ENCODE measurements at places on chromosomes 12 and 14.

- no peak for DNase-seq
Observed at GRCh38 chr14:56422703-56423213, 156.8 kb upstream of the TMEM260 start.

DNA sequence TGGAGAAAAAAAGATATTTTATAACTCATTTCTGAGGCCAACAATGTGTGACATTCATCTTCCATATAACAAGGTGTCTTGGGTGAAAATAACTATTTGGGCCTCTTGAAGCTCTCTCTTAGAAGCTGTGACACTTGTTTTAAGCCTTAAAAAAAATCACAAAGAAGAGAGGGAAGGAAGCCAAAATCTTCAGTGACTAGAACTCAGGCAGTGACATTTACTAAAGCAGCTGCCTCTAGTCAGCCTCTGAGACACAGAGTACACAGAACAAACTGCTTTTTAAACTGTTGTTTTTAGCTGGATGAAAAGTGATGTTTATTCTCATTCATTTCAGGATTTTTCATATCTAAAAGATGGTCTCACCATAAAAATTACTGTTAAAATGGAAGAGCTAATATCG lies 793.6 kb downstream of the GALC start:
- DNase-seq = no peak

DNA sequence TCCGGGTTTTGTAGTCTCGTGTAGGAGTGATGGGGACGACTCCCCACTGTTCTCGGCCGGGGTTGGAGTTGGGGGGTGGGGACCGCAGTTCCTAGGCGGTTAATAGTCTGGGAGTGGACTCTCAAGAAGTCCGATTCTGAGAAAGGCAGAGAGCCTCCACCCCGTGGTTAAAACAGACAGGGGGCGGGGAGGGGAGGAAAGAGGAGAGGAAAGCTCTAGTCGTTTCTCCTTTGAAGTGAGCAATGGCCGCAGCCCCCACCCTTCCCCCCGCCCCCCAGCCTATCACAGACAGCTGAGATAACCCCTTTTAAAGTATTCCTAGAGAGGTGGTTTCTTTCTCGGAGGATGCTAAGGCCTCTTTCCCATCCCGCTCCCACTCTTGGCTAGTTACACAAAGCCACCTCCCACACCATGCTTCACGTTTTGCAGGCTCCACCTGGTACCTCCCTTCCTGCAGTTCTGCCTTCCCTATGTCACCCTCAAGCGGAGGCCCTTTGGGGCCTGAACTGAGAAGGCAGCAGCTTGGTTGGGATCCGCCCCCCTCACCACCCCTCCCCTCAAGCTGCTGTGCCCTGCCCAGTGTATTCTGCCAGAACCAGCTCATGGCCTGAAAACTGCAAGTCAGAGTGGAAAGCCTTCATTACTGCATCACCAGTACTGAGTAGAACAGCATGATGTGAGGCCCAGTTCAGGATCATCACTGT lies 853 bp downstream of the USP5 start:
- peak; percentile 52 for DNase-seq

DNA sequence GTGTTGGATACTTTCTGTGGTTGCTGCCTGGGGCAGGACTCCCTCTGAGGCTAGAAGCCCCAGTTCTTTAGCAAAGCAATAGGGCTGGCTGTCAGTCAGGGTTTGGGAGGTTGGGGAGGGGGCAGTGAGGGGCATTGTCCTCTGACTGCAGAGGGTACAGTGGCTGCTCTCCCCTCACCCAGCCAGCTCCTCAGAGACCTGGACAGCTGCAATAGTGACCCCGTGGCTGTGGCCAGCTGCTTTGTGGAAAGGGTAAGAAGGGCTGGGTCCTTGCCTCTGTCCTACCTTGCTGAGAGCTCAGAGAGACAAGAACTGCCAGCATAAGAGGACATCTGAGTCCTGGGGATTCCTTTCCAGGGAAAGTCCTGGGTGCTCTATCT lies 25.8 kb downstream of the PLEKHG3 start:
- DNase-seq = no peak

- DNase-seq = no peak
Observed at GRCh38 chr12:54059668-54060067, 6.0 kb downstream of the HOXC4 start.

DNA sequence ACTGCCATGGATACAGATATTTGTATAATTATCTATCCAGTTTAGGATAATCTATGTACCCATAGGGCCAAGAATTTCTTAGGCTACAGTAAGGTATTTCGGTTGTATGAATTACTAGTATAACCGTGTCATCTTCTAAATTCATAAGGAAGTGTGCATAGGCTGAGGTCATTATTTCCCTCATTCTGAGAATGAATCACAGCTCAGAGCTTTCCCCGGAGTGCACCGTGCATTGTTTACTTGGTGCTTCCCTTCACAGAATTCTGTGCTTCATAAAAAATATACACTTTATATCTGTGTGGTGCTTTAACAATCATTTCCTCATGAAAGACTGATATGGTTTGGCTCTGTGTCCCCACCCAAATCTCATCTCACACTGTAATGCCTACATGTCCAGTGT lies 514.1 kb downstream of the ETNK1 start:
- DNase-seq = no peak

DNA sequence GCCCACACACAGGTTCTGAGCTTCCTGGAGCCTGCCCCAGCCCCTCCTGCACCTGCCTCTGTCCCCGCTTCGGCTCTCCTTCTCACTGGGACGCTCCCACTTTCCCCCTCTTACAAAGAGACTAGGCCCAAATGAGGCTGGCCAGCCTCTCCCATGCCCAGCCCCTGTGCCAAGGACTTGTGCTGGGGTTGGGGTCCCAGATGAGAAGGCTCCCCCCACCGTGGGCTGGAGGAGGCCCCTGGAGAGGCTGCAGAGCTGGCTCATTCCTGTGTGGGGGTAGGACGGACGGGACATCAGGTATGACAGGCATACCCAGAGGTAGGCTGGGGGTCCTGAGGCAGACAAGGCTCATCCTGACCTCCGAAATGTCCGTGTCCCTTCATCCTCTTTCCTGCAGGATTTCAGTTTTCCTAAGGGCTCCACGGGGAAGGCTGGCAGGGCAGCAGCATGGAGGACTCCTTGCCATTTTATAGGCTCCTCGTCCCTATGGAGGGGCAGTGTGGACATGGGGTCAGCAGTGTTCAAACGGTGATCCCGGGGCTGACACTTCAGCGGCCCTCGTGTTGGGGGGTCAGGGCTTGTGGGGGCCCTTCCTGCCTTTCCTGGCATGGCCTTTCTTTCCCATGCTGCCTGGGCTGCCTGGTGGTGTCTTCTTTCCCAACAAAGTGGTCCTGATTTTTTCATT lies 49.1 kb upstream of the MEG3 start:
- DNase-seq = no peak

DNA sequence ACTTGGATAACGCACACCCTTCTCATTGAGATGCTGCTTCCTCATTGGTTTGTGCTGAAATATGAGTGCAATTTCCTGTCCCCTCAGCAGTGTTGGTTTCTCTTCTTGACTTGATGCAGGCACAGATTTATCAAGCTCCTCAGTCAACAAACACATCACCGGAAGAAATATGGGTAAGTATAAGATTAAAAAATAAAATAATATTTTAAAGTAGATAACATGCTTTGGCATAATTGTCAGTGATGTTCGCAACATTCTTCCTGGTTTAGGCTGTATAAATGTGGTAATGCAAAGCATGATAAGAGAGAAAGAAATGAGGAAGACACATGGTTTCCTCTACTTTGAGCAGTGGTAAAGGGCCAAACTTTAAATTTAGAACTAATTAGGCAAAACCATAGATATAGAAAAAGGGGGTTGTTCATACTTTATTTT lies at the start of gene GPR65:
Gene GPR65, plus strand, starts transcription at position 86 of the 432 bp plus-strand sequence. CDS start 5,713 bp downstream, outside the sequence.
- DNase-seq = no peak

DNA sequence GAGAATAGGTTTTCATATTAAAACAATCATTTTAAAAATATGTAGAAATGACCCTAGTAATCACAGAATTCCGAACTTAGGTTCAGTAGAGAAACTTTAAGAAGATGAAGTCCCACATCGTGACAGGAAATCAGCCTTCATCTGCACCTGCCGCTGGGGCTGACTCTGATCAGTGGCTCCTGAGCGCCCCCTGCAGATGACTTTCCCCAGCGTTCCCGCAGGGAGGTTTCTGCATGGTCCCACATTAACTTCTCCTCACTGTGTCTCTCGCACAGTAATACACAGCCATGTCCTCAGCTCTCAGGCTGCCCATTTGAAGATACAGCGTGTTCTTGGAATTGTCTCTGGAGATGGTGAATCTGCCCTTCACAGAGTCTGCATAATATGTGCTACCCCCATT lies 1131.1 kb downstream of the TMEM121 start:
- DNase-seq = peak; percentile 45

- DNase-seq = no peak
Observed at GRCh38 chr12:118058881-118059280, 2.1 kb downstream of the WSB2 start.

- DNase-seq = no peak
Observed at GRCh38 chr14:35932659-35933159, 106.6 kb downstream of the BRMS1L start.

GRCh38 chr12:107992870-107993451 lies 136.1 kb upstream of the WSCD2 start:
- no peak for DNase-seq

GRCh38 chr14:25955772-25956171 lies 642.1 kb downstream of the NOVA1 start:
- DNase-seq = no peak

DNA sequence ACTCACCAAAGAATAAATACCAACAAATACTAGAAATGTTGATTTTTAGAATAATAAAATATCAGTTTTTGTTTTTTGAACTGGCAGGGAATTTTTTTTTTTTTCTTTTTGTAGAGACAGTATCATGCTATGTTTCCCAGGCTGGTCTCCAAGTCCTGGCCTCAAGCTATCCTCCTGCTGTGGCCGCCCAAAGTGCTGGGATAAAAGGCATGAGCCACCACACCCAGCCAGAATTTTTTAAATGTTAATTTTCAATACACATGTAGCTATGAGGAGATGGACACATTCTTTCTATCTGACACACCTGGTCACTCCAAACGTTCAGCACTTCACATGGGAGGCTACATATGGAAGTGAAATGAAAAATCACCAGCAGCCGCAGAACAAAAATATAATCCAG lies 126.8 kb downstream of the ETV6 start:
- no peak for DNase-seq

DNA sequence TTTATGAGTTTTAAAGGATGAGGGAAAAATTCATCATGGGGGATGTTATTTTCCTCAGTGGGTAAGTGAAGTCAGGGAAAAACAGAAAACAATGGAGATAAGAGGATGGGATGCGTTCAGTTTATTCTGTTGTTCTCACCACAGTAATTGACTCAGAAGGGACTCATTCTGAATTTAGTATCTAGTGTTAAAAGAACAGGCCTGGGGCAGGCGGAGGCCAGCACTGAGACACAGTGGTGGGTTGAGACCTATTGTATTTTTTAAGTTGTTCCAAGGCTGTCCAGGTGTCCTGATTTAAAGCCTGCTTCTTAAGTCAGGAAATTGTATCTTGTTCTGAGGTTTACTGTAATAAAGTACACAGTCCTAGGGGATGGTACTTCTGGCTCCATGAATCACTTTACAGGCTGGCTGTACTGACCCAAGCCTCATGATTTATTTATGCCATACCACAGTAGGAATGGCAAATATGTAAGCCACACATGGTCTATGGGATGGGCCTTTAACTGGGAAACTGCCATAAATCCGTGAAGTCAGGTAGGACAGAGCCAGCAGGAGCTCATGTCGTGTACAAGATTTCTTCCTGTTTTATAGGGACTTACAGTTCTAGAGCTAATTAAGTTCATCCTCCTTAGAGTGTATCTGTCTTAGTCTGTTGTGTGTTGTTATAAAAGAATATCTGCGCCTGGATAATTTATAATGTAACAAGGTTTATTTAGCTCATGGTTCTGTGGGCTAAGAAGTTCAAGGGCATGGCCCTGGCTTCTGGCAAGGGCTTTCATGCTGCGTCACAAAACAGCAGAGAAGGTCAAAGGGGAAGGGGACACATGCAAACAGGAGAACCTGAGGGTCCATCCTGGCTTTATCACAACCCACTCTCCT lies 244.1 kb downstream of the FBXL14 start:
- no peak for DNase-seq

DNA sequence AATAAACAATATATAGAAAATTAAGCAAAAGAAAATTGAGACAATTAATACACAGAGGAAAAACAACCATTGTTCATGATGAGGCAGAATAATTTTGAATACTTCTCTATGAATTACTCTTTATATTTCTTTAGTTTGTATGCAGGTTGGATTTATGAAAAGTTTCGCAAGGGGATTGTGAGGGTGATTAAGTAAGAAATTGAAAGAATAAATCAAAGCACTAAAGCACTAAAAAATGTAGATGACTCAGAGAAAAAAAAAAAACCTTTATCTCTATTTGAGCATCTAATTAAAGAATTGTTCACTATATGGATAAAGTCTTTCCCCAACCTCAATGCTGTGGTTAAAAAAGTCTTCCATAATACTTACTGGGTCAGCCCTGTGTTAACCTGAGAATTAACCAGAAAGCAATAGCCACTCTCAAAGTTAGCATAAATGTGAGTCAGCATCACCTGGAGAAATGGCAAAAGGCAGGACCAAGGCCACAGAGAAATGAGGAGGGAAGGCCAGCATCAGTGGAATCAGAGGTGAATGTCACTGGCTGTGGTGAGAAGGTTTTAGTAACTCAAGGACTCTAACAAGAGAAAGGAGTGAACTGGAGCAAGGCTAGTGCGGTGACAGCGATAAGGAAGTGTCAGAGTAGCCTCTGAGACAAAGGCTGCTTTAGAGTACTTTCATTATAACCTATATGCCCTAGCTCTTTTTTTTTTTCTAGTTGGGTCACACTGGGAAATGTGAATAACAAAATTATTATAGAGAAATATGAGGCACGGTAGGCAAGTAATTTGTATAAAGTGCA lies 310.4 kb downstream of the KCNC2 start:
- DNase-seq = no peak

- DNase-seq = no peak
Observed at GRCh38 chr12:79125358-79125757, 260.8 kb downstream of the SYT1 start.

- no peak for DNase-seq
Observed at GRCh38 chr12:95173392-95174251, 43.6 kb downstream of the FGD6 start.

- DNase-seq = no peak
Observed at GRCh38 chr14:76715101-76715500, 46.2 kb upstream of the VASH1 start.
